Cardiac fibroblast (primary cell): ENCODE measurements at places on chromosomes 11 and 22.
A peak's percentile ranks its signal among the peaks of the same experiment; 100 is the strongest.

DNA sequence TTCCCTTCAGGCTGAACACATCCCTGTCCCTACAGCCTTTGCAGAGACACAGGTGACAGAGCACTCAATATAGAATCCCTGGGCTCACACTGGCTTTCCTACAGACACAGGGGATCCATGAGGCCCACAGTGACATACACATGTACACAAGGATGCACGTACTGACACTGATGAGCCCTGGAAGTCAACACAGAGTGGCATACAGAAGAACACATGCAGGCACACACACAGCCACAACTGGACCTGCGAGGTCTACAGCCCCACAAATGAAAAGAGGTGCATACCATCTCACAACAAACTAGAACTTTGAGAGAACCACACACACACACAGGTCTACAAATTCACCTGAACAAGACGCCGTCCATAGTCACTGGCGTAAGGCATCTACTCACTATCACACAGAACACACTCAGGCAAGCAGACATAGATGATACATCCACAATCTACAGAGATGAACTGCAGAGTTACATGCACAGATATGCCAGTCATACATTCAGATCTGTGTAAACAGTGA is 3.5 kb upstream of the ZNF74 start:
- no peak for DNase-seq

DNA sequence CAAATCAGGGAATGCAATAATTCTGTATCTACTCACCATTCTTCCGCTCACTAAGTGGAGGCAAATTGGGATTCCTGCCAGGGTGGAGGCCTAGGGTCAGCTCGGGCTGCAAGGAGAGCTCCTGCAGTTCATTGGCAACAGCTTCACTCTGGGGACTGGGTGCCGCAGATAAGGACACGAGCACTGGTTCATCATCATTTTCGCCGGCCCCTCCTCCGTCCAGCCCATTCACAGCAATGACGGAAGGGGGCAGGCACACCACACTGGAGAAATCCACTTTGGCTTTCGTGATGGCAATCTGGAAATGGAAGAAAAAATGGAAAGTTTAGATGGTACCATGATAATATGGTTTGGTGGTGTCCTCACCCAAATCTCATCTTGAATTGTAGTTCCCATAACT is 84.4 kb downstream of the MRTFA start:
- peak; percentile 70 for DNase-seq

DNA sequence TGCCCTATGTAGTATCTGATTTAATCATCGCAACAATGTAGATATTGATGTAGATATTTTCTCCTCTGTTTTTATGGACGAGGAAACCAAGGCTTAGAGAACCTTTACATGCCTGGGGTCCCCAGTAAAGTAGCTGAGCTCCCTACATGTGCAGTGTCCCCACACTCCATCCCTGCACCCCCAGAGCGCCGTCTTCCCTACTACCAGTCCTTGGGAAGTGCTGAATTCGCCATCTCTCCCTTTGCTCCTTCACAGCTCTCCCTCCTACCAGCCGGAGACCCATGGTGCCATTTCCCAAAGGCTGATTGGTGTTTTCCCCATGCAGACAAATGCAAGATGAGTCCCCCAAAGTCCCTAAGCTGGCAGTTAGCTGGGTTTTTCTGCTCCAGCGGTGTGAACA is 86.0 kb downstream of the CEP164 start:
- no peak for DNase-seq

DNA sequence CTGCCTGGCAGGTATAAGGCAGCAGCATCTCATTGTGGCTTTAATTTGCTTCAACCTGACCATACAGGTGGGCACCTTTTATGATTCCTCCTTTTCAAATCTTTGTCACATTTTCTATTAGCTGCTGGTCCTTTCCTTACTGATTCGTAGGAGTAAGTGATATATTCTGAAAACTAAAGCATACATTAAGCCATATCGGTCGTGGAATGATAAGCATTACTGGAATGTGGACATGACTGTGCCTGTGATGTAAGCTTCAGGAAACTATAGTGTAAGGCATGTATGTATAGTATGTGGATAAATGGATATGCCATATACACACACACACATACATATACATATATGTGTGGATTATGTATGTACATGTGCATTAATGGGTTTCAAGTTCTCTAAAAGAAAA is 20.8 kb downstream of the YPEL1 start:
- no peak for DNase-seq

DNA sequence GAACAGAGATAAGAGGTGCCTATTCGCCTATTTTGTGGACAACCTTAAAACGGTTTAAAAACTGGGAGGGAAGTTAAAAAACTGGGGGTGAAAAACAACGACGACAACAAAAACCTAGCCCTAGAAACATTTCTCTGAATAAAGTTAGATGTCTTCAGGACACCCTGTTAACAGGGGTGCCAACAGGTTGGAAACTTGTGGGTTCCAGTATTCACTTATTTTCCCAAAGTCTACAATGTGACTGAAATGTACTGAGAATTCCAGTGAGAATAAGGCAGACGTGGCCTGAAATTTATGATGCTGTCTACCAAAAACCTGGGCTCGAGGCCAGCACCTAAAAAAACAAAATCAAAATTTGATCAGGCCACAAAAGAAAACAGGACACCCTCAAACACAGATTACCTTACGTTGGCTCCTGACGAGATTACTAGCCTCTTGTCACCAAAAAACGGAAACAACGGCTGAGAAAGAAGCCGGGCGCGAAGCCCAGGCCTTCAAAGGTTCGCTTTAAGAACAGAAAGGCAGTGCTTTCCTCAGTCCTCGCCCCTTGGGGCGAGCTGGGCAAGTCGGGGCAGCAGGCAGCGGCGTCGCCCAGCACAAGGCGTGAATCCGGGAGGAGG is 906 bp downstream of the CCDC90B start:
- no peak for DNase-seq

DNA sequence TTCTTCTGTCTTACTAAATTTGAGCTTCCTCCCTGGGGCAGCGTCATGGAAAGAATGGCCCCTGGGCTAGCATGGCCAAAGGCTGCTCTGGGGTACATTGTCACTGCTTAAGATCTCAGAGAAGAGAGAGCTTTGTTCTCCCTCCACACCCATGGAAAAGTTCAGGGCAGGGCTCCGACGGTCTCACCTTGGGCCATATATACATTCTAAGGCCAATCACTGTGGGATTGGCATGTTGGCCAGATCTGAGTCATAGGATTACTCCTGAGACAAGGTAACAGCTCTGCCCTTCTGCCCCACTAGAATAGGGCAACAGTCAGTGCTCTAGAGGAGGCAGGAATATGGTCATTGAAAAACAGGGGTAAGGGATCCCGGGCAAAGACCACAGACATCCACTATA is 56.2 kb downstream of the BUD13 start:
- no peak for DNase-seq

DNA sequence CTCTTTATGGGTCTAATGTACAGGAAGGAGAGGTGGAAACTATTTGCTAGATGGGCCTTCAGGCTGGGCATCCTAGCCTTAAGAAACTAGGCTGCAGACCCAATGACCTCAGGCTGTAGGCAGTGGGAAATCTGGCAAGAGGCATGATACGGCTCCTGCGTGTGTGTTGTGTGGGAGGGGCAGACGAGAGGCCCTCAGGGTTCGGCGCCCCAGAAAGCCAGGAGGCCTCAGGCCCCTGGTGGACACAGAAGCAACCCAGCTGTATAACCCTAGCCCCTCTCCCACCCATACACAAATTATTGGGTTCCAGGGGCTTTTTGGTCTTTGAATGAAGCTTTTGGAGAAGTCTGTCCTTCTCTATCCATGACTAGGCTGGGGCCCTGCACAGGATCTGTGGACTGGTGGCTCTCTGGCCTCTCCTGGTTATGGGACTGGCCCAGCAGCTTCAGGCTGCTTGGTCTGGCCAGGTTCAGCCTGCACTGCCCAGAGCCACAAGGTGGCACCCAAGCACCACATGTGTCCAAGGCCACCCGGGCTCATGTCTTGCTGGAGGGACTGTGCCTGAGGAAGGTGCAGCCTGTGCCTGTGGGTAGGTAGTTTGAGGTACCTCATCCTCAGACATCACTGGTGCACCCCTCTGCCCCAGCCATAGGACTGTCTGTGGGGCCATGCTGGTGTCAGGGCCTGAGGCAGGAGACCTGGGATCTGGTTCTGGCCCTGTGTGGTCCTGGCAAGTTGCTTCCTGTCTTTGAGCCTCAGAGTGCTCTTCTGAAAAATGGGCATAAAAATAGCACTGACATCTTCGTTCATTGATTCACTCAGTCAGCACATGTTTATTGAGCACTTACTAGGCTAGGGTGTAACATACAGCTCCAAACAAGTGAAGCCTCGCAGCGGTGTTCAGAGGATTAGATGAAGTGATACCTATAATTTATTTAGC is 87.5 kb downstream of the RRM1 start:
- peak; percentile 67 for DNase-seq

- DNase-seq = no peak
Measured at GRCh38 chr11:32225571-32226285, 134.9 kb downstream of the RCN1 start.

GRCh38 chr11:37849706-37850105 is 1251.7 kb upstream of the RAG2 start:
- DNase-seq = peak; percentile 1

DNA sequence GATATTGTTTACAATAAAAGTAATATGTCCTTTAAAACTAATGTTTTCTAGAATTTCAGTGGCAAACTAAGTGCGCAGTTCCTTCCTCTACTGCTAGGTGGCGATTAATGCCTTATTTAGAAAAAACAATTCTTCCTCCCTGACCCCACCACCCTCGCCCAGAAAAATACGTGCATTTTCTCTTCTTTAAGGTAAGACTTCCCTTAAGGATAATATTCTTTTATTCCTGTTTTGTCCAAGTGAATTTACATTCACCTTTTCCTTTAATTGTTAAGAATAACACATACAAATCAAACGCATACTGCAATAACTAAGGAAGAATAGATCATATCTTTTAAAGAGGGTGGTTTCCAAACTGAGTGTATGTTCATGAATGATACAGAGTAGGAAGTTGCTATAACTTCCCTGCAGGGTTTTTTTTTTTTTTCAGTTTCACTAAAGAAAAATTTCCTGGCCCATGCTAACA is 17.0 kb upstream of the PSMA1 start:
- peak; percentile 57 for DNase-seq

GRCh38 chr11:119687373-119688046 is 41.5 kb downstream of the NECTIN1 start:
- DNase-seq = no peak

DNA sequence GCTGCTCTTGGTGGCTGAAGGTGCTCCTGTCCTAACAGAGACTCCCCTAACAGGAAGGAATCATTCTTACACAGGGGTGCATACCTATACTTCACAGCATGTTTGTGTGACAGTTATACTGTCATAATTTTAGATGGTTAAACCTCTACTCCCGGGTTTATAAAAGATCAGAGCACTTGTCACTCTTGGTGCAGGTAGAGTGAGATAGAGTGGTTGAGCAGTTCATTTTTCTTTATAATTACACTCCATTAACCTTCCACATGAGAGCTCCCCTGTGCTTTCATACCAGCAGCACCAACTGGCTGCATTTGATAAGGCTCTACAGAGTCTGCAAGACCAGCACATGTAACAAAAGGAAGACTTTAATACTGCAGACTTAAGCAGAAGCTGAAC is 72.9 kb downstream of the LARGE2 start:
- DNase-seq = no peak

DNA sequence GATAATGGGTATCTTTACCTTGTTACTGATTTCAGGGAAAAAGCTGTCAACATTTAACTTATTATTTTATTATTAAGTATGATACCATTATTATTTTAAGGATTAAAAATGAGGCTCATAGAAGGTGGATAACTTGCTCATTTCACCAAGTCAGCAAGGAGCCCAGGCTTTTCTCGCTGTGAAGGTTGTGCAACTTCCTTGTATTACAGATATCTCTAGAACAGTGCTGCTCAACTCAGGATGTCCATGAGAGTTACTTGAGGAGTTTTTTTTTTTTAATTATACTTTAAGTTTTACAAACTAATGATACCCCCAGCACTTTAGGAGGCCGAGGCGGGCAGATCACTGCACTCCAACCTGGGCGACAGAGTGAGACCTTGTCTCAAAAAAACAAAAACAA is 98.2 kb downstream of the INSC start:
- DNase-seq = peak; percentile 19

DNA sequence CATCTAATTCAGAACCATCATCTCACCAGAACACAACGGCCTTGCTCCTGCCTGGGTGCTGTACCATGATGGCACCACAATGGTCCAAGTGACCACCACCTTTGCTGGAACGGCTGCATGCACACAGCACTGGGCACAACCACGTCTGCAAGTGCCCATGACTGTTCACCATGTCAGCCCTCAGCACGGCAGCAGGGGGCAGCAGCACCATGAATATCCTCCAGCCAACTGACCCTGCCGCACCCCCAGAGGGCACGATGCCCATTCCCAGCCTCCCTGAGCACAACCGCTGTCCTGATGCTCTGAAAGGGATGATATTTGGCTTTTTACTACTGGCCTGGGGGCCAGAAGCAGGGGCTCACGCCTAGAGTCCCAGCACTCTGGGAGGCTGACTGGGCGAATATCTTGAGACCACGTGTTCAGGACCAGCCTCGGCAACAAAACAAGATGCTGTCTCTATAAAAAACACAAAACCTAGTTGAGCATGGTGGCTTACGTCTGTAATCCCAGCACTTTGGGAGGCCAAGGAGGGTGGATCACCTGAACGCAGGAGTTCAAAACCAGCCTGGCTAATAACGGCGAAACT is 25.7 kb downstream of the DRD4 start:
- DNase-seq = peak; percentile 74

- no peak for DNase-seq
Measured at GRCh38 chr11:134654161-134654915, 242.3 kb upstream of the B3GAT1 start.

DNA sequence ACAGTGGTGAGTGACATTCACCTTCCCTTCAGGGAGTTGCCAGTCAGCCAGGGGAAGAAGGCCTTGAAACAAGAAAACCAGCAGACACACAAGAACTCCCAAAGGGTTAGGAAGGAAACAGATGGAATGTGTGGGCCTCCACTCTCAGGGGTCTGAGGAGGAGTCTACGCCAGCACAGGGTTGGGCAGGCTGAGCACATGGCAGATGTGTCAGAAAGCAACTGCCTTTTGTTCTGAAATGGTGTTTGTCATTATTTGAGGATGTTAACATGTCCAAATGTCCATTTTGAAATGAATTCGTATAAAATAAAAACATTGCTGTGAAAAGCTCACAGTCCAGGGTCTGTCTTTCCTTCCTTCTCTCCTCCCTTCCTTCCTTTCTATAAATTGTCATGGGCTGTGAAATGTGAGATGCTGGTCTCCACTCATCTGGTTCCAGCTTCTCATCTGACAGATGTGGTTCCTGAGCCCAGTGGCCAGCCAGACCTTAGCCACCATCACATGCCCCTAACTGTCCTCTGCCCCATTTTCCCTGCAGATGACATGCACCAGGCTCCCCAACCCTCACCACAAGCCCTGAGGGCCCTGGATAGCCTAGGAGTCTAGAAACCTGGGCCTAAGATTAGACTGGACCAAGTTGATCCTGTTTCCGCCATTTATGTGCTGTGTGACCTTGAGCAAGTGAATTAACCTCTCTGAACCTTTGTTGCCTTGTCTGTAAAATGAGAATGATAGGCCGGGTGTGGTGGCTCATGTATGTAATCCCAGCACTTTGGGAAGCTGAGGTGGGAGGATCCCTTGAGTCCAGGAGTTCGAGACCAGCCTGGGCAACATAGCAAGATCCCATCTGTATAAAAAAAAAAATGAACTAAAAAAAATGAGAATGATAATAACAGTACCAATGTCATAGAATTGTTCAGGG is 56.2 kb upstream of the CRYBB3 start:
- DNase-seq = no peak
